ENCODE measurements at places on chromosomes 3 and 15.

- no peak for DNase-seq
These were observed 205.0 kb upstream of the STAC start for GRCh38 chr3:36175113-36175812.

DNA sequence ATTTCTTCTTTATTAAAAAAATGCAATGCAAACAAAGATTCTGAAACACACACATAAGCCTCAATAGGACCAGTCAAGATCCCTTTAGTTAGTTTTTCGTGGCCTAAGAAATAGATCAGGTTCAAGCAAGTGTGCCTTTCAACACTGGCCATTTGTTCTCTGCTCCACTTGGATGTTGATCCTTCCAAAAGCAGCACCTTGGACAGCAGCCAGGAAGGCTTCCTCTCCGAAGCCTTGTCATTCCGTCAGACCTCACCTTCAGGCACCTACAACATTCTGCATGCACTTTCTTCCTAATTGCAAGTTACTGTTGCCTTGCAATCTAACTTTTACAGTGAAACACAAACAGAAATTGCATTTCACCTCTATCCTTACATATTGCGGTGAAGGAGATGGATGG, 155.9 kb upstream of the FEZF2 start:
- no peak for DNase-seq

- no peak for DNase-seq
These were observed 33.7 kb upstream of the LIPC start for GRCh38 chr15:58398071-58398470.

GRCh38 chr3:4740397-4741105, 238.7 kb upstream of the BHLHE40 start:
- DNase-seq, result no peak

DNA sequence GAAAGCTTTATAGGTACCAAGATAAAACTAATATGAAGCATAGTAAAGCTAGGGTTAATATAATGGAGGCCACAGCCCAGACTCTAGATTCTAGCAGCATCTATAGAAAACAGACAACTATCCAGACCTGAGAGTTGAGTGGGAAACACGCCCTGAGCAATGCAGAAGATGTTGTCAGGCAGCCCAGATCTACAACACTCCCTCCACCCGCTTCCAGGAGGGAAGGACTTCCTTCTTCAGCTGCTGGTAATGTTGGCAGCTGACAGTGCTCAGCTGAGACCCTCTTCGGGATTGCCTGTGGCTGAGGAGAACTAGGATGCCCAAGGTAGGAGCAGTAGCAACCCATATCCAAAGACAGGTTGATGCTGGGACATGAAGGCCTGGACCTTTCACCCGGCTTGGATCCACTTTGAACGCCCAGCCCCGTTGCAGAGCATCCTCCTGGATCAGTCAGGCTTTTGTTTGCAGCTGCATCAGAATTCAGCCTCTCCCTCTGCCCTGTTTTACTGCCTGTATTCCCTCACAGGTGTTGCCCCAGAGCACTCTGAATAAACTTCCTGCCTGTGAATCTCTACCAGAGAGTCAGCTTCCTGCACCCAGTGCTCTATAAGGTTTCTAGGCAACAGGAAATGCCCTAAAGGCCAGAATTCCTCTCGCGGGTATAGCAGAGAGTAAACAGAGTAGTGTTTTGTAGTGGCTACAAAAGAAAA, 174.7 kb upstream of the IL12A start:
- no peak for DNase-seq

GRCh38 chr3:150998996-150999395, 26.5 kb upstream of the CLRN1 start:
- no peak for DNase-seq

- no peak for DNase-seq
These were observed 10.8 kb upstream of the SLC6A20 start for GRCh38 chr3:45807133-45807532.

DNA sequence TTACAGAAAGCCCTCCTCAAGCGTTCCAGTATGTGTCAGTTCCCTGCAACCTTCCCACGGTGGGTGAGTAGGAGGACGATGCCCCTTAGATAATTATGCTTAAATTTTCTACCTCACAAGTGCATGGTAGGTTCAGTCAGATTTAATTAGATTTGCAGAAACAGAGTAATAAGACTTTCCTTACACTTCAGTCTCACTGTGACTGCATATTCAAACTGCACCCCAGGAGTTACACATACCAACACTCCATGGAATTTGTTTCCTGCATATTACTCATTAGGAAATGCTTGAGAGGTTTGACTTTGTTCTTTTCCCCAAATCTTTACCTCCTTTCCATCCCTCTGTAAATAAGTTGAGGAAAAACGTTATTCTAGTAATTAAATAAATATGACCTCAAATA, 108.8 kb downstream of the ARRDC4 start:
- DNase-seq, result no peak

All from AG08396 (cell line).